Stimulated activated CD4-positive, alpha-beta T cell treated with anti-CD3 and anti-CD28 coated beads, TNF-alpha, amount 100 ng/mL, for 1 hour (primary cell): ENCODE measurements at places on chromosomes 12 and 14.

- no peak for DNase-seq
Observed at GRCh38 chr14:67746927-67747326, 45.2 kb downstream of the RDH12 start.

DNA sequence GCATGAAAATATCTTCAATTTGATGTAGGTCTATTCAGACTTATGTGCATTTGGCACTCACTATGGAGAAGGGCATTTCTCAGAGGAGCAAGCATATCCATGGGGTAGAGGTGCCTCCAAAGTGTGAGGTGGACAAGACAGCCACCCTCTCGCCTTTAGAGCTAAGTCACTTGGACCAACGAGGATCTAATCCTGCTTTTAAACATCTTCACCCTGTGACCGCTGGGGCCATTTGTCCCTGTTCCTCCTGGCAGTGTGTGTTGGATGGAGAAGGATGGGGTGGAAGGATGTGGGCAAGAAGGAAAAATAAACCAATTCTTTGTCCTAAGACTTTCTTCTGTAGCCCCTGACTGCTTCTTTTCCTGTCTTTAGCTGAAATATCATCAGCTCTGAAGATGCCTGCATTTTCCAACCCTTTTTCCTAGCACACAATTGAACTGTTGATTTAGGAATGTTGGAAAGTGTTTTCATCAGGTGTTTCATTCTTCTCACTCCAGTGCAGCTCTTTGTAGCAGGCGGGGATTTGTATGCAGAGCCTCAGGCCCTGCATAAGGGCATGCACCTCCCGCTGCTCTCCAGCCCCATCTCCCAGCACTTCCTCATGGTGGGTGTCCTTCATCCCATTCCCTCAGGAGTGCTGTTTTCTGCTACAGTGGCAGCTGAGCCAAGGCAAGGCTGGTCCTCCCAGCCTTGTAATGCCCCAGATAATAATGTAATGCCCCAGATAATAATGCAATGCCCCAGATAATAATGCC lies 5.3 kb downstream of the FGF6 start:
- DNase-seq, result no peak

DNA sequence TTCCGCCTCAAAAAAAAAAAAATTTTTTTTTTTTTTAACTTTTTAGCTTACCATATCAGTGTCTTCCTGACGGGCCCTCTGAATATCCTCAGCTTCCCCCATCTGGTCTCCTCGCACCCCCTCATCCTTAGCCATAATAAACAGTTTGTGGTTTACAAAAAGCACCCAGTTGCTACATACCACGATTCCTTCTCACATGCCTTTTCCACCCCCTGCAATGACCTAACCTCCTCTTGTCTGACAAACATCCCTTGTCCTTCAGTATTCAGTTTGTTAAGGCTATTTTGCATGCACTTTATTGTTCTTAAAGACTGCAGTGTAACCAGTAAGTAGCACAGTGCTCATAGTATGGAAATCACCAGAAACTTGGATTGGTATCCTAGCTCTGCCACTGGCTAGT lies 88.5 kb downstream of the PPM1H start:
- no peak for DNase-seq

DNA sequence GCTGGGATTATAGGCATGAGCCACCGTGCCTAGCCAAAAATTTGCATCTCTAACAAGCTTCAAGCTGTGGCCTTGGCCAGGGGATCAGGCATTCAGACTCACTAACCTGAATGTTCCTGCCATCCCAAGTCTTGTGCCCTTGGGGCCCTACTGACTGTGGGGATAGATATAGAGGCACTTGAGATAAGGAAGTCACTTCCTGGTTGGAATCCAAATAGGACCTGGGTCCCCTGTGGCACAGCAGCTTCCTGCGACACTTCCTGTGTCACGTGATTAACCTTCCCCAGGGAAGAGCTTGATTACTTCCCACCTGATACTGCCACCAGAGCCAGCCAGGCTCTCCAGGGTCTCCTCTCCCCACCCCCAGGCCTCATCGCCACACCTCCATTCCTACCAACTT lies 128.2 kb downstream of the BCL11B start:
- DNase-seq, result no peak

- DNase-seq, result no peak
Observed at GRCh38 chr14:24840204-24840893, 206.4 kb upstream of the GZMB start.

DNA sequence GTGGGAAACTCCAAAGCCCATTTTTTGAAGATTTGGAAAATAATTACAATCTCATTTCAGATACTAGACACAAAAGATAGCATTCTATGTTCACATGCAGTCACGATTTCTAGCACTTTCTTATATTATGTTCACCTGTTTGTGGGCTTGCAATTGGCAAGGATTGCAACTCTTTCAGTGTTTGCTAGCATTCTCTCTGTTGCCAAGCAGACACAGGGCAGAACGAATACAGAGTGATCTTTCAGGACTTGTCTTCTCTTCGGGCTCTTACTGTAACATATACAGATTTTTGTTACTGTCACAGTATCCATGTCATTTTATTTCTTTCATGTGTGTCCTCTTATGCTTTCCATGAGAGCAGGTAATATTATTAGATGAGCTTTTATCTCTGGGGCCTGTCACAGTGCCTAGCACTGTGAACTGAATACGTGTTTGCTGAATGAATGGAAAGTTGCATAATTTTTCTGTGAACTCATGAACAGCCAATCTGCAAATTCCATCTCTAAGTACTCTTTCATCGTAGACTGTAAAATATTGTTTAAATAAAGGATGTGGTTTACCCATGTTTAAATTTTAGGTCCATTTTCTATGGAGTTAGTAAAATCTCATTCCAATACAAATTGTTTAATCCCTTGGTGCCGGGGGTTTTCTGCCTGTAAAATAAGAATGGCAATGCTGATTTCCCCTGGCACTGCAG lies 105.1 kb downstream of the BMP4 start:
- DNase-seq, result no peak

- DNase-seq, result no peak
Observed at GRCh38 chr12:103036581-103037214, 79.2 kb downstream of the ASCL1 start.

DNA sequence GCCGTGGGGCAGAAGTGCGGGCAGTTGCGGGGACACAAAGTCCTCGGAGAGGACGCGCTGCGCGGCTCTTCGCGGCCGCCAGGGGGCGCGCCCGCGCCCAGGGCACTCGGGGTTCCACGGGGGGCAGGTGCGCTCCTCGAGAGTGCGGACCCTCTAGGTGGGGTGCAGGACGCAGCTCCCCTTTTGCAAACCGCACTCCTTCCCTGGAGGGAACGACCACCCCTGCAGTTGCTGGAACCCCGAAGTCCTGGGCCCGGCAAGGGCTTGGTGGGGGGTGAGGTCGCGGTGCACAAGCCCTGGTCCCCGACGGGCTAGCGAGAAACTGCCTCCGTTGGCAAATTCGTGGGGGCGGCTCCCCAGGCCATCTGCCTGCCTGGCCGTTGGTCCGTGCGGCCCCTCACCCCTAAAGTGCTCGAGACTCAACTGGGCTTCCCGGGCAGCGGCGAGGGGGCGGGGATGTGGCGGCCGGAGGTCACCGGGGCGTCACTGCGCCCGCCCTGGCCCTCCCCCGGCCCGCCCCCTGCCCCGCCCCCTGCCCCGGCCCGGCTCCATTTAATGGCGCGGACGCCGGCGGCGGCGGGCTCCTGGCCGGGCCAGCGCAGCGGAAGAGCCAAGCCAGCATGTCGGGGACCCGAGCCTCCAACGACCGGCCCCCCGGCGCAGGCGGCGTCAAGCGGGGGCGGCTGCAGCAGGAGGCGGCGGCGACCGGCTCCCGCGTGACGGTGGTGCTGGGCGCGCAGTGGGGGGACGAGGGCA lies at the start of gene ADSS1:
Gene ADSS1 (plus strand): TSS at position 579 of the 756 bp plus-strand sequence. CDS start 42 bp downstream, at position 621.
- DNase-seq, result peak; percentile 34

DNA sequence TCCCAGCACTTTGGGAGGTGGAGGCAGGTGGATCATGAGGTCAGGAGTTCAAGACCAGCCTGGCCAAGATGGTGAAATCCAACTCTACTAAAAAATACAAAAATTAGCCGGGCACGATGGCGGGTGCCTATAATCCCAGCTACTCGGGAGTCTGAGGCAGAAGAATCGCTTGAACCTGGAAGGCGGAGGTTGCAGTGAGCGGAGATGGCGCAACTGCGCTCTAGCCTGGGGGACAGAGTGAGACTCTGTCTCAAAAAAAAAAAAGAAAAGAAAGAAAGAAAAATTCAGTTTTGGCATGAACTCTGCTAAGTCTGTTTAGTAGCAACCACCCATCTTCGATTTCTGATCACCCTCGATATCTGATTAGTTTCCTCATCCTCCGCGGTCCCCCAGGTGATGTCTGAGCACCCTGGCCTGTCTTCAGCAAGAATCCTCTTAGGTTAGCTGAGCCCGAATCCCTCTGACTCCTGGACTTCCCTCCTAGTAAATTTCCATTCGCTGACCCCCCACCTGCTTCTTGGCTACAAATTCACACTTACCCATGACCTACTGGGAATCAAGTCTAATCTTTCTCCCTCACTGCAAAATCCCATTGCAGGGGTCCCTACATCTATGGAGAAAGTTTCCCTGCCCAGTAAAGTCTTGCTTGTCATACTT lies 879 bp upstream of the HSPB8 start:
- no peak for DNase-seq

DNA sequence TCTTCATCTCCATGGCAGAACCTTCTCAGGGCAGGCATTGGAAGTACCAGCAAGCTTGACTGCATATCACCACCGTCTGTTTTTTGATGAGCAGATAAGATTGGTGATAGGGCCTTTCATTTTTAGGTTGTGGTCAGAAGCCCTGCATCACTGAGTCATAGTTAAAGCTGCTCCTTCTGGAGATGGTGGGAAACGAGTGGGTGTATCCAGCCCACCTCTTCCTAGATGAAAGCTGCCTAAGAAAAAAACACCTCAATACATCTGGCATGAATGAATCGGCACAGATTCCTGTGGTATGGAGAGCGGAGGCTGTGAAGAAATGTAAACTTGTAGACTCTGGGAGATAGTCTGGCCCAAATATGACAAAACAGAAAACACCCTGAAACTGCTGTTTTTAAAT lies 248.7 kb upstream of the EGLN3 start:
- DNase-seq, result no peak

- no peak for DNase-seq
Observed at GRCh38 chr14:92384461-92385133, 61.6 kb downstream of the SLC24A4 start.

- no peak for DNase-seq
Observed at GRCh38 chr12:44159862-44160261, 324.0 kb downstream of the TMEM117 start.

DNA sequence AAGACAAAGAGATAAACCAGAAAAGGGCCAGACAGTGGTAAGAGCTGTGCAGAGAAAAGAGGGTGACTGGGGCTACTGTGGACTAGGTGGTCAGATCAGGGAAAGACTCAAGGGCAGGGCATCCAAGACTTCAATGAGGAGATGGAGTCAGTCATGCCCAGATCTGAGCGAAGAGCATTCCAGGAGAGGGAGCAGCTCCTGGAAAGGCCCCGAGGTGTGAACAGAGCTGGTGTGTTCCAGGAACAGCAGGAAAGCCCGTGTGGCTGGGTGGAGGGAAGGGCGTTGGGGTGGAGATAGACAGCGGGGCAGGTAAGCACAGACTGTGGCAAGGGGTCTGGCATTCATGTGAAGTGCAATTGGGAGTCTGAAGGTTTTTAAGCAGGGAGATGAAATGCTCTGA lies 16.8 kb downstream of the TTC7B start:
- DNase-seq, result no peak

GRCh38 chr14:77141214-77142004 lies at the start of gene ZDHHC22:
TSS of gene ZDHHC22 (minus strand) at chr14:77141791. CDS start at chr14:77139738, 2,053 bp downstream.
- DNase-seq, result no peak

- DNase-seq, result no peak
Observed at GRCh38 chr14:43795600-43796228, 711.4 kb downstream of the FSCB start.

DNA sequence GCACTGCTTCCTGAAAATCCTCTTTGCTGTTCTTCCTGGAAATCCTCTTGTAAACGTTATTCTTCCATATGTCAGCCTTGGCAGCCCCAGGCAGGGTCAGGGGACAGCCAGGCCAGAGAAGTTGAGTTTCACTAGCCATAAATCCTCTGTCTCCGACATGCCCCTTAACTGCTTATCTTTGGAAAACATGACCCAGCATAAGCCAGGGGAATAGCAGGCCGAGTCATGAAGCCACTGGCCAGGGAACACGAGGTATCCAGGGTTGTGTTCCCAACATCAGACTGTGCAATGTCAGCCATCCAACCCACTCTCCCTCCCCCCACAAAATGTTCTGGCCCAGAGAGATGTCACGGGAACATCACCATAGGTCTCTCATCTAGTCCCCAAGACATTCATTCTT lies 453.9 kb downstream of the MED13L start:
- DNase-seq, result no peak

DNA sequence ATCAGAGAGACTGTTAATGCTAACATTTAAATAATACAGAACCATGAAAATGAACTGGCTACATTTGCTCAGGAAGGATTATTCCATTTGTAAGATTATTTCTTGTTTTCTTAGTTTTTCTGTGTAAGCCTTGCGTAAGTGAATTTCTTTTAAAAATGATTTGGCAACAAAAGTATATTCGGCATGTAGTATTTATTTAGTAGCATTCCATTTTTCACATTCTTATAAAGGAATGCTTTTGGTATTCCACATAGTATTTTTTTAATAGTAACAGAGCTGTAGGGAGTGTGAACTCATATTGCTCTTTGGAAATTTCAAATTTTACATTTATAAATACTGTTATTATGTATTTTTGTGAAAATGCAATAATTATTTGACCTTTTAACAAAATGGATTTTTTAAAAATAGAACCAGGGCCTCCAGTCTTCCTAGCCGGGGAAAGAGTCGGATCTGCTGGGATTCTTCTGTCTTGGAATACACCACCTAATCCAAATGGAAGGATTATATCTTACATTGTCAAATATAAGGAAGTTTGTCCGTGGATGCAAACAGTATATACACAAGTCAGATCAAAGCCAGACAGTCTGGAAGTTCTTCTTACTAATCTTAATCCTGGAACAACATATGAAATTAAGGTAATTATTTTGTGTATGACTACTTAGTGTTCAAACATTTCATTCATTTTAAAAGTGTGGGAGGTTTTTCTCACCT lies 1.2 kb downstream of the PTPRQ start:
- DNase-seq, result no peak

- no peak for DNase-seq
Observed at GRCh38 chr14:76705214-76705613, 56.1 kb upstream of the VASH1 start.

DNA sequence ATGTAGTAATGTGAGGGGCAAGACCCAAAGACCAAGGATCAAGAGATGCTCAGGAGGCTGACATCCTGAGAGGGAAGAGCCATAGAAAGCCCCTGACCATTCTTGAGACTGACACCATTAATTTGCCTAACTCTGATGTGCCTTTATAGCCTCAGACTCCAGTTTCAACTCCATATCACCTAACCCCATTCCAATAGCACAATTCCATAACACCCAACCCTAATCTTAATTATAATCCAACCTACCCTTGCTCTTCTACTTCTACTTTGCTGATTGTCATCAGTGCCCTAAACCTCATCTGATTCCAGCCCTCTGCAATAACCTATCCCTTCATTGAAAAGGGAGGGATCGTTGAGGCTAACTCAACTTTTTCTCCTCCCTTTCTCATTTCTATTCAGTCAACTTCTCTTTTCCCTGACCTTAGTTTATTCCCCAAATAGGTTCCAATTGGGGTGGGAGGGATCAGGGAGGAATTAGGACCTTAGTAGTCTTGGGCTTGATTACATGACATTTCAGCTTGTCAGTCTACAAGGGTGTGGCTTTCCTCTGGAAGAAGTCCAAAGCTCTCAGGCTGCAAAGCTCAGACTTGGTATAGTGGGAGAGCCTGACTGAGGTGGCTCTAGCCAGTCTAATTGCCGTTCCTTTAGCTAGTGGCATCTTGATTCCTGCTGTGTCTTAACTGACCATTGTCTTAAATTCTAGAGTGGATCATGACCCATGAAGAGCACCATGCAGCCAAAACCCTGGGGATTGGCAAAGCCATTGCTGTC lies 3.1 kb downstream of the PFKM start:
- no peak for DNase-seq
